ENCODE measurements at places on chromosomes 5 and 9. TPM values are rescaled to one million over a fixed set of nuclear protein-coding genes. Genes with fewer than 3 reads are reported as not detected.

DNA sequence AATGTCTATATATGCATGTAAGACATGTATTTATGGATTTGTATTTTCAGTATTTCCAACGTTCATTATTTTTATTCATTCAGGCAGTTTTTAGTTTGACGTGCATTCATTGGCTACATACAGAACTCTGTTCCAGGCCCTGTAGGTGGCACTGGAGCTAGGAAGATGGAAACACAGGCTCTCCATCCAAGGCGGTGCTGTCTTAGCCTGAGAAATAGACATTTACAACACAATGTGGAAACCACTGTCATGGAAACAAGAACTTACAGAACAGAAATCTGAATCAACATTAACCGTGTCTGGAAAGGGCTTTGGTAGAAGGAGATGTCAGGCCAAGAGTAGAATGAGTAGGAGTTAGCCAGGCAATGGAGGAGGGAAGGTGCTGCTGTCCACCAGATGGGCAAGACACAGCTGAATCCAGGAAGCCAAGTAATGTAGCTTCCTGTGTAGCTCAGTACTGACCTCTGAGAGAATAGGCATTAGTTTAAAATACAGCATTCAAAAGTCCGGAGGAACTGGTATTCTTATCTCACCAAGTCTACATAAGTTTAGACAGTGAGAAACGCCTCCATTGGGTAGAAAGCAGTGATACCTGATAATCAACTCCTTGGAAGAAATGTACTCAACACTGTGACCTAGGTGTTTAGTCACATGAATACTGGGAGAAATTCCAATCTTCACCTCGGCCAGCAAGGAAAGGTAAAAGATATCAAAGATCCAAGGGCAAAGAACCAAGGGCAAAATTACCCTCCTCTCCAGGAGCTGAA, 388.6 kb upstream of the CDH6 start:
- no peak for DNase-seq

DNA sequence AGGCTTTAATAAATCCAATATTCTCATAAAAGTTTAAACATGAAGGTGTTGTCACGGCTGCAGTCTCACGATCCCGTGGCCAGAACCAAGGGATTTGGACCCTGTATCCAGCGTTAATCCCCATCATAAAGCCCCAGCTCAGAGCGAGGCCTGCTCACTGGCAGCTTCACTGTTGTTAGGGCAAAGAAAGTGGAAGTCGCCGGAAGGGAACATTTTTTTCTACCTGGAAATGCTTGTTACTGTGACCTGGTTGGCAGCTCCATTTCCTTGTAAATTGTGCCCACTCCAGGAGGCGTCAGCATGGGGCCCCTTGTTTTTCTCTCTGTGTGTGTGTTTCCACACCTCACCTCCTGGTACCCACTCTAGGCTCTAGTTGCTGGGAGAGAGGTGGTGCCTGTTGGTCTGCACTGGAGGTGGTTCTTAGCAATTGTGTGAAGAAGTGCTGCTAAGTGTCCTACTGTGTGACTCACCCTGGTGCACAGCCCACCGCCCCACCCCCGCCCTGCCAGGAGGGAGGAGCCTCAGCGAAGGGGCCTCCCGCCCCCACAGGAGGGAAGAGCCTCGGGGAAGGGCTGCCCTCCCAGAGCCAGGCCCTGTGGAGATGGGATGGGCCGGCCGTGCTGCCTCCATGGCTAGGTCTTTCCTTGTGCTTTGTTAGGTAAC, 105.1 kb downstream of the EHMT1 start:
- DNase-seq, result no peak

- DNase-seq, result no peak
These were observed 9.7 kb upstream of the IPPK start for GRCh38 chr9:92679413-92680165.

GRCh38 chr5:172529896-172530295, 75.6 kb upstream of the SH3PXD2B start:
- no peak for DNase-seq

DNA sequence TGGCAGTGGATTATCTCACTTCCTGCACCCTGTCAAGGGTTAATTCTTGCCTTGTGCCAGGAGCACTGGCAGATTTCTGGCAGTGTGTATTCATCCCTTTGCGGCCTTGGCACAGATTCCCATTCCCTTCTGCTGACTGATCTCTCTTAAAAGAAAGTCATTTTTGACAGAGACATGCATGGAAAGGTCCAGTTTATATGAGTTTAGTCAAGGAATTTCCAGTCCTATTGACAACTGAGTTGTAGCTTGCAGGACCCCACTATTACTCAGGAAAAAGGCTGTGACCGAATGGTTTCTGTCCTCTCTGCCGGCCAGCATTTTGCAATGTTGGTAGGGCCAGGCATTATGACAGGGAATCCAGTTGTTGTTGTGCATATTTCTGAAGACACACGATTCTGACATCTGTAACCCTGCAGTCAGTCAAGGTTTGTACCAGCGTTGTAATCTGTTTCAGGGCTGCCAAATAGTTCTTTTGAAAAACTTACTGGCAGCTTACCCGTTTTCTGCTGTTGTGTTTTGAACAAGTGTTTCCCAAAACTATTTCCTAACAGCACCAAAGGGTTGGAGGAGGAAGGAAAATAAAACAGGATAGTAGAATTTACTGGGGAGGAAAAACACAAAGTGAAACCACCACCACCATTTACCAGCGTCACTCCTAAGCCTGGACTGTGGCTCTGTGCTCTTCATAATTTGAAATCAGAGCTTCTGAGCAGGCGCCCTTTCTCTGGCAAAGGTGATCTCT, 243.4 kb upstream of the KLF4 start:
- DNase-seq, result no peak

DNA sequence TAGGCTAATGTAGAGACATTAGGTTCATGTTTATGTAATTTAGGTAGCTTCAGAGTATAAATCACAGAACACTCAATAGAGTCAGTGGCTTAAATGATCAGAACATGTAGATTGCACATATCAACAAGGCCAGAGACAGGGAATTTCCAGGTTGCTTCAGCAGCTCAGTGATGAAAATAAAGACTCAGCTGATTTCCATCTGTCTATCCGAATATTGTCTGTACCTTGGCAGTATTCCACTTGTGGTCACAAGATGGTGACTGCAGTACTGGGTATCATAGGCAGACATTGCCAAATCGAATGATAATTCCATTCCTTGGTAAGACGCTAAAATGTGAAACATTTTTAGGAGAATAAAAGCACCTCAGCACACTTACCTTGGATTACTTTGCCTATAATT, 702.2 kb downstream of the MAT2B start:
- DNase-seq, result no peak

GRCh38 chr9:109780453-109781033, 545 bp downstream of the PALM2AKAP2 start:
- no peak for DNase-seq

- no peak for DNase-seq
These were observed 16.4 kb downstream of the SLCO4C1 start for GRCh38 chr5:102279711-102280110.

DNA sequence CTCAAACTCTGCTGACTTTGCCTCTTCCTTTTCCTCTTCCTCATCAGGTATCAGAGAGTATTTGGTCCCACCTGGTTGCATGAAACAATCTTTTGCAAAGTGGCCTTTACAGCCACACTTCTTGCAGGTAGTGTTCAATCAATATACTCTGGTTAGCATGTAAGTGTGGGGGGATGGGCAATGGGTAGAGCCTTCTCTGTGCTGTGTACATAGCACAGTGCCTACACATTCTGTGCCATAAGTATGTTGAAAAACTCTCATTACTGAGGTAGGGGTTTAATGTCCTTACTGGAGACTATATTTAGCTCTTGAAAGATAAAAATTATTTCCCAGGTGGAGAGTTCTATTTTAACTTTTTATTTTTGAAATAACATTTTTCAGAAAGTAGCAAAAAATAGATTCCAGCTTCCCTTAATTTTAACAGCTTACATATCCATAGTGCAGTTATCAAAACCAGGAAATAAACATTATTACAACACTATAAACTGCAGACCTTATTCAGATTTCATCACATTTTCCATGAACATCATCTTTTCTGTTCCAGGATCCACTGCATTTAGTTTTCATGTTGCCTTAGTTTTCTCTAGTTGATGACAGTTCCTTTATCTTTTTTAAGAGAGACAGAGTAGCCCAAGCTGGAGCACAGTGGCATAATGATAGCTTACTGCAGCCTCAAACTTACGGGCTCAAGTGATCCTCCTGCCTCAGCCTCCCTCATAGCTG, 15.1 kb downstream of the TTC1 start:
- no peak for DNase-seq

DNA sequence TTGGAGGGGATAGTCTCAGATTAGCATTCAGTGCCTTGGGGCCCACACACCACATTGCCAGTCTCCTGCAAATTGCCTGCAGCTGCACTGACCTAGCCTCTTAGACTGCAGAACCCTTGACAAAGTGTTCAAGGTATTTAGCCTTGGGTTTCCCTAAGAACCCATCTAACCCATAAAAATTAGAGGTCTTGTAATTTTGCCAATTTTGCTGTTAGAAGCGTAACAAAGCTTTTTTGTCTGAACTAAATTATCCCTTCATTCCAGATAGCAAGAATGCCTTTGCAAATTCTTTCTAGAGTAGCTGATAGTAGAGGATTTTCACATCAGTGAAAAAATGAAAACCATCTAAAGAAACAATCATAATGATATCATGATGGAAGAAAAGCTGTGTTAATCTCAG, 74.0 kb upstream of the CCNG1 start:
- no peak for DNase-seq

- no peak for DNase-seq
These were observed 26.2 kb downstream of the OSMR start for GRCh38 chr5:38871790-38872551.

GRCh38 chr5:158727771-158728311, 371.9 kb downstream of the EBF1 start:
- DNase-seq, result no peak

- DNase-seq, result no peak
These were observed 28.9 kb downstream of the DCP2 start for GRCh38 chr5:113005454-113005853.

- no peak for DNase-seq
These were observed 165.1 kb downstream of the CACNA1B start for GRCh38 chr9:138042640-138043039.

DNA sequence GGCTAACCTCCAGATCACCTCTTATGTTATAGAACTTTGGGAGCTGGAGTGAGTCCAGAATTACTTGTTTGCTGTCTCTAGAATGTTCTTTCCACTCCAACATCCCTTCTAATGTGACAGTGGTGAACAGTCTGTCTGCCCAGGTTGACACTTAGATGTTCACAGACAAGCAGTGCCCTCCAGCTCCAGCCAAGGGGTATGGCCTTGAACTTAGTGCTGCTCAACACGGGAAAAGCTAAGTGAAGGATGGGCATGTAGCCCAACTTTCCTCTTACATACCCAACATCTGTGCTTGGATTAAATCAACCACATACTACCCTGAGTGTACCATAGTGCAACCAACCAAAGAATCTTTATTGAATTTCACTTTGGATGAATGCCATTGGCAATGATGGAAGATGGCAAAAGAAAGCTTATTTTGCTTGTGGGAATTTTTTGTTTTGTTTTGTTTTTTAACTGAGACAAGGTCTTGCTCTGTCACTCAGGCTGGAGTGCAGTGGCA, 201.2 kb downstream of the NXNL2 start:
- no peak for DNase-seq

- no peak for DNase-seq
These were observed 296.6 kb upstream of the FBXL7 start for GRCh38 chr5:15203376-15203775.

- DNase-seq, result no peak
These were observed 382.4 kb downstream of the TMEM38B start for GRCh38 chr9:106076711-106077110.

- DNase-seq, result no peak
These were observed 84.5 kb downstream of the HAPLN1 start for GRCh38 chr5:83636156-83636555.

GRCh38 chr9:87008667-87009066, 61.4 kb upstream of the GAS1 start:
- DNase-seq, result no peak

- no peak for DNase-seq
These were observed 269.4 kb downstream of the CWC27 start for GRCh38 chr5:65037831-65038815.

GRCh38 chr5:91031402-91031752, 351.7 kb downstream of the ARRDC3 start:
- no peak for DNase-seq

GRCh38 chr5:78003450-78003849, 227.3 kb upstream of the TBCA start:
- DNase-seq, result no peak

DNA sequence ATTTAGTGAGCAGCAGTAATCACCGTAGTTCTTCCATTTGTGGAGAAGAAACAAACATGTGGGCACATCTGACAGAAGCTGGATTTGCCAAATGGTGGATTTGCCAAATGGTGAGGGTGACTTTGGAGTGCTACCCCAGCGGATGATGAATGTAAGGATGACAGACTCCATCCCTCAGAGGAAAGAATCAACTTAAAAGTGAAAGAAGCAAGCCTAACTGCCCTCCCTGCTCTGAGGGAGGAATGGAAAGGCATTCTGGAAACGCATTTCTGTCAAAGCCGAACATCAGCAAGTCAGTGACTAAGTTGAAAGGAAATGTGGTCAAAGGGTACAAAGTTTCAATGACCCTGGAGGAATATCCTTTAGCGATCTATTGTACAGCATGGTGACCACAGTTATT, 143.5 kb downstream of the GPBP1 start:
- DNase-seq, result no peak

- DNase-seq, result no peak
These were observed 49.2 kb upstream of the NREP start for GRCh38 chr5:111806156-111806555.

- DNase-seq, result no peak
These were observed 256.2 kb downstream of the TAF11L14 start for GRCh38 chr5:17890501-17890900.

DNA sequence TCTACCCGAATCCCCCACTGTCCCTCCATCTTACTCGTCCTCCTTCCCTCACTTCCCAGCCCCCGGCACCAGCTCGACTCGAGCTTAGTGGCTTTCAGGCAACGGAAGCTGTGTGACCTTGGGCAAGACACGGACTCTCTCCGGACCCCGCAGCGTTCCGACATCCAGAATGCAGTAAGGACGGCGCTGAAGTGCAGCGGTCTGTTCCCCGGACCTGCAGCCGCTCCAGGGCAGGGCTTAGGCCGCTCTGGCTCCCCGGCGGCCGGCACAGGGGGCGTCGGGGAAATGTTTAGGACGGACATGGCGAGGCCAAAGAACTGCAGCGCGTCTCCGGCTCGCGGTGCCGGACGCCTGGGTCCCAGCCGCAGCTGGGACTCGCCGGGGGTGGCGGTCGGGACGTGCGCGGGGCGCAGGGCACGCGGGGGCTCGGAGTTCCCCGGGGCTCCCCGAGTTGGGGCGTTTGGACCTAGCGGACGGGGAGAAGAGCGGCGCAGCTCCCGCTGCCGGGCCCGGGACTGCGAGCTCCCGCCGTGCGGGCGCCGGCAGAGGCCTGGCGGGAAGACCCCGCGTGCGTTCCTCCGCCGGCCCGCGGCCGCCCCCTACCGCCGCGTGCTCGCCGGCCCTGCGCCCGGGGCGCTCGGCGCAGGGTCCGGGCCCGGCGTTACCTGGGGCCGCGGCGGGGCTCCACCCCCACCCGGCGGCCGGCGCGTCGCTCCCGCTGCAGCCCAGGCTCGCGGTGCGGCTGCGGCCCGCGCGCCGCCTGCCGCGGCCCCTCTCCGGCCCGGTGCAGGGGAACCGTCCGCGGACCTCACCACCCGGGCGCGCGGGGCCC, 5.6 kb upstream of the RNF44 start:
- DNase-seq, result no peak

LCP2 gene
- total RNA-seq, result 355 TPM

NME5 gene
- not detected for total RNA-seq

EGFLAM gene
- not detected for total RNA-seq

SLC4A9 gene
- total RNA-seq, result 0.18 TPM

SPINK6 gene
- not detected for total RNA-seq

SPATA9 gene
- not detected for total RNA-seq

WDR38 gene
- total RNA-seq, result not detected

PCDHGA3 gene
- total RNA-seq, result not detected

STING1 gene
- 139 TPM for total RNA-seq

All from T-cell (primary cell).